ENCODE measurements at places on chromosomes 7 and 10.

DNA sequence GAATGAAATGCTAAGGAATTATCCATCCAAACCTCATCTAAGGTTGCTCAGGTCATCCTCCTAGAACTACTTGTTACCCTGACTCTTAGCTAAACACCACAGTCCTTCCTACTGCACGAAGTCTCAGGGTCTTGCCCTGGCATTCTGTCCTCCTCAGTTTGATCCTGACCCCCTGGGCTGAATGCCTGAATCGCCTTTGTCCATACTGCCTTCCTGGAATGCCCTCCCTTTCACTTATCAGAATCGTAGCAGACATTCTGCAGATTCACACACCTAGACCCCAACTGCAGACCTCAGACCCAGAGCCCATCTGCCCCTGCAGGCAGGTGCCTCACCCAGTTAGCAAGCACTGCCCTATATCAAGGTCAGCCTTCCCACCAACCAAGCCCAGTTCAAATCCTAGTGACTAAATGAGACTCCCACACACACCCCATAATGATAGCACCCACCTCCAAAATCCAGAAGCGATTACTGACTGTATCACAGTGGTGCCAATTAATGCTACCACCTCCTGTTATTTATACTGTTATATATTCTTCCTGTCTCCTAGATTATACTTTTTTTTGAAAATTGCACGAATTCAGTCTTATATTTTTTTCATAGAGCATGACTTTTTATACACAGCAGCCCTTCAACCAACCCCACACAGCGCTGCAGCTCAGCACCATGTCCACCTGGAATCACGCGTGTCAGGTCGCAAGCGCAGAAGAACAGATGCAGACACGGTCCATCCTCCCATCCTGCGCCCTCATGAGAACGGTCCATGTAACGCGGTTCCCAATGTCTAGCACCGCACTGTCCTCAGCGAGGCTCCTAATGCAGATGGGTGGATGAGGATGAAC, 3.7 kb downstream of the PARD3 start:
- no peak for DNase-seq

GRCh38 chr7:133871757-133872156, 255.4 kb upstream of the LRGUK start:
- no peak for DNase-seq

DNA sequence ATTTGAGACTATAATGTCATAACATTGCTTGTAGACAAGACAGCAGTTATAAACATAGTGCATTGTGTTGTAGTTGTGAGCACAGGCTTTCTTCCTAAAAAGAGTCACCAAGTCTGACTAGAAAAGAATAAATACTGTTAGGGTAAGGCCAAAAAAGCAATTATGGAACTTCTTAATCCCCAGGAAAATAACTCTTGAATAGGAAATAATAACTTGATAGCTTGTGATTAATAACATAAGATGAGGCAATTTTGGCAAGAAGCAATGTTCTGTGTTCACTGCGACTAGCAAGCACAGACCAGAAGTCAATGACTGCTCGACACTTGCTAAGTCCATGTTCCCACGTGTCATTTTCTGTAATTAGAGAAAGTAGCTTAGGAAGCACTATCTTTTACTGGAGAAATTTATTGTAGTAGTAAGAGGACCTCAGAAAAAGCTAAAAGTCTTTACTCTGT, 97.1 kb downstream of the AGMO start:
- no peak for DNase-seq

DNA sequence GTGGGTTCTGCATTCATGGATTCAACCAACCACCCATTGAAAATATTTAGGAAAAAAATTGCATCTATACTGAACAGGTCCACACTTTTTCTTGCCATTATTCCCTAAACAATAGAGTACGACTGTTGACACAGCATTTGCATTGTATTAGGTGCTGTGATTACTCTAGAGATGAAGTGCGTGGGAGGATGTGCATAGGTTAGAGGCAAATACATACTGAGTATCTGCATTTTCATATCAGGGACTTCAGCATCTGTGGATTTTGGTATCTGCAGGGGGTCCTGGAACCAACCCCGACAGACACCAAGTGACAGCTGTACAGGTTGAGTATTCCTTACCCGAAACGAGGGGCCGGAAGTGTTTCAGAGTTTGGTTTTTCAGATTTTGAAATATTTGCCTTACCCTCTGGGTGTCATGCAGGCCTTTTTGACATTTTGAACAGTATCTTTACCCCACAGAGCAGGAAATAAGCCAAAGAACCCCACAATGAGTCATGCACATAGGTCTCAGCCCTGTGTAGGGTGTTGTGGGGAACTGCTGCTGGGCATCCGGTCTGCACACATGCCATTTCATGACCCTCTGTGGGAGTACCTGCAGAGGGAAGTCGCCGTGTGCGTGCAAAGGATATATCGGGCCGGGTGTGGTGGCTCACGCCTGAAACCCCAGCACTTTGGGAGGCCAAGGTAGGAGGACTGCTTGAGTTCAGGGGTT, 14.5 kb downstream of the NUDT5 start:
- peak; percentile 30 for DNase-seq

GRCh38 chr10:59944339-59944935, 38.1 kb upstream of the CCDC6 start:
- DNase-seq, result no peak

GRCh38 chr7:98194672-98195457, 16.4 kb upstream of the BHLHA15 start:
- DNase-seq, result no peak

DNA sequence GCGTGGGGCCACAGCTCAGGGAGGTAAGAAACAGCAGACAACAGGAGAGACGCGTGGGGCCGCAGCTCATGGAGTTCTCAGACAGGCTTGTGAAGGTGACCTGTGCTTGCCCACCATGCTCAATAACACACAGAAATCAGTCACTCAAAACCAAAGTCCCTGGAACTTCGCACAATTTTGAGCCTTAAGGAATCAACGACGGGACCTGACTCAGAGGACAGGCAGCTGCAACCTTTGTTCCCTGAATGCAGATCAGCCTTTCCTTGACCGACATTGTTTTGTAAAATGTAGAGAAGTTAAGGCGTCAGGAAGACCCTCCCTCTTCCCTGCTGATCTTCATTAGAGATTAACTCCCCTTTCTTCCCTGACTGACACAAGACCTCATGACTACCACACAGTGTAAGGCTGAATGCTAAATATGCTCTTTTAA, 8.5 kb upstream of the KNDC1 start:
- no peak for DNase-seq

- no peak for DNase-seq
These were observed 91.1 kb downstream of the CXCL12 start for GRCh38 chr10:44293842-44294241.

- DNase-seq, result no peak
These were observed 156.3 kb upstream of the COBL start for GRCh38 chr7:51472873-51473272.

DNA sequence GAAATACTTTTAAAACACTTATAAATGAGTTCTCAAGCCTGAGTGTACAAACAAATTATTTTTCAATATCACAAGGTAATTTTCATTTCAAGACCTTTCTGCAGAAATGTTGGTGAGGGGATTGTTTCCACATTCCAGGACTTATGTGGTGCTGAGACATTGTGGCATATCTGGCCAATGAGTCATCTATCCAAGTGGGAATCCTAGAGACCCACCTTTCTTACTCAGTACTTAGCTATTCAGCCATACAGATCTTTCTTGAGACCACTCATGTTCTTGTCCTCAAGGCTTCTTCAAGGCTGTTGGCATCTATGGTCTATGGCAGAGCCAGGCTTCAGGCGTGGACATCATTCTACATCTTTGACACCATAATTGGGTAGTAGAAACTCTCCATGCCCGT, 225.4 kb downstream of the DKK1 start:
- no peak for DNase-seq

DNA sequence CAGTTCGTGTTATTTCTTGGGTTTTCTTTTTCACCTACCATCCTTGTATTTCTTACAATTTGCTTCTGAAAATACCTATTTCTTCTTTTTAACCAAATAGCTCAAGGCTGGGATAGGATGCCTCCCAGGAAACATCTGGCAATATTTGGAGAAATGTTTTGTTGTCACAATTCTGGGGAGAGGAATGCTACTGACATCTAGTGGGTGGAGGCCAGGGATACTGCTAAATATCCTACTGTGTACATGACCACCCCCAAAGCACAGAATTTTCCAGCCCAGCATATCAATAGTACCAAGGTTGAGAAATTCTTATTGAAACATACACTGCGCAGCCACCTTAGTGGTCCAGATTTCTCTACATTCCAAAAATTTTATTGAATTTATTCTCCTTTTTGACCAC, 55.5 kb downstream of the CNTNAP2 start:
- no peak for DNase-seq

DNA sequence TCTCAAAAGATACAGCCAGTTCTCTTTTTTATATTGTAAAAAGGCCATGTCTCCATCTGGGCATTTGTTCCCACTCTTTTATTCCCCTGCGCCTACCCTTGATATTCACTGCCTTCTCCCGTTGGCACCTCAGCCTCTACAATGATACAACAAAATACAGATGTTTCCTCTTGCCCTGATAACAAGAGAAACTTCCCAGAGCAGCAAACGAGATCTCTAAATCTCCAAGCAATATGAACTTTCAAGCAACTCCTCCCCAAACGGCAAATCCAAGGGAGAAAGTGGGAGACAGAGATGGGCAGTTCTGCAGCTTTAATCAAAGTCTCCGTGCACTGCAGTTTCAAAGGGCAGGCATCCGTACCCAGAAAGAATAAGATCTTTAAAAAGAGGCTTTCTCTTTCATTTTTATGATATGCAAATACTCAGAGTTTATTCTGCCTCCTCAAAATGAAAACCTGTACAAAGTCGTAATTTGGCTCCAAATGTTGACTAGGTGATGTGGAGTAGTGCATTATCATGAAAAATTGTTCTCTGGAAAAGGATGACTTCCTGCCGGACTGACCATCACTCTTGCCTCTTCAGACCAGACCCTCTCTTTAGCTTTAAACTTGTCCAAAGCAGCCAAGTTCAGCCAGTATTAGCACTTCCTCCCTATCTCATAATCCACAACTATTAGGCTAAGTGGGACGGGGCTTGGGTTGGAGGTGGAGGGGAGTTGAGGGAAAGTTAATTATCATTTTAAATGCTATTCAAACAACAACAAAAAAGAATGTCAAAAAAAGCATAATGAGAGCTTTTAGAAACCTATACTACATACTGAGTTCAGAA, 682 bp downstream of the HGF start:
- DNase-seq, result no peak

GRCh38 chr7:55307123-55307916, 57.8 kb upstream of the LANCL2 start:
- DNase-seq, result no peak

- no peak for DNase-seq
These were observed 33.0 kb downstream of the BRI3 start for GRCh38 chr7:98314469-98314868.

GRCh38 chr7:99403764-99404163, 4.6 kb downstream of the PDAP1 start:
- no peak for DNase-seq

DNA sequence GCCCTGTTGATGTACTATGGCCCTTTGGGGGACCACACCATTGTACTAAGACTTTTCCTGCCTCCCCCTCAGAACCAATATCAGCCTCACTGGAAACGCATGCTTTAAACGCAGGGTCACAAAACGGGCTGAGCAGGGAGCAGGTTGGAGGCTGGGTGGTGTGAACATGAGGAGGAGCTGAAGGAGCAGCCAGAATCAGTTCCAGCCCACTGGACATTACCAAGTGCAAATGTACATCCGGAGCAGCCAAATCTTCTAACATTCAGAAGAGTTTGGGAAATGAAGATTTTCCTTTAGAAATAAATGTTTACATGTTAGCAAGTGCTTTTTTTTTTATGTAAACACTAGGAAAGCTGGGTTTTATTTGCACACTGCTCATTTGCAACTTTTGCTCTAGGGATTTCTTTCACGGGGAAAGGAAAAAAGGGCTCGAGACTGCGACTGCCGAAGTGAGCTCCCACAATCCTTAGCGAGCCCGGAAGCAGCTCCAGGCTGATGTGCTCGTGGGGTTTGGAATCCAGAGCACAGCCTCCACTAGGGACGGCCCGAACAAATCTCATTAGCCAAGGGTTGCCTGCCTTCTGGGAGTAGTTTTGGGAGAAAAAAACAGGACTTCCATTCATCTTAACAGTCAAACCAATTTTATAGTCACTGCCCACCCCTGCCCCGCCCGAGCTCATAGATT, 108.0 kb upstream of the YAE1 start:
- DNase-seq, result no peak

GRCh38 chr7:24896031-24896501, 83.9 kb downstream of the OSBPL3 start:
- no peak for DNase-seq

- DNase-seq, result no peak
These were observed 8.2 kb upstream of the NKX6-2 start for GRCh38 chr10:132793871-132794849.

- DNase-seq, result no peak
These were observed 23.3 kb upstream of the GPR22 start for GRCh38 chr7:107446531-107446930.

- no peak for DNase-seq
These were observed 82.6 kb upstream of the PCGF5 start for GRCh38 chr10:91137822-91138221.

- DNase-seq, result no peak
These were observed 72.6 kb downstream of the FAM53B start for GRCh38 chr10:124671486-124672075.

DNA sequence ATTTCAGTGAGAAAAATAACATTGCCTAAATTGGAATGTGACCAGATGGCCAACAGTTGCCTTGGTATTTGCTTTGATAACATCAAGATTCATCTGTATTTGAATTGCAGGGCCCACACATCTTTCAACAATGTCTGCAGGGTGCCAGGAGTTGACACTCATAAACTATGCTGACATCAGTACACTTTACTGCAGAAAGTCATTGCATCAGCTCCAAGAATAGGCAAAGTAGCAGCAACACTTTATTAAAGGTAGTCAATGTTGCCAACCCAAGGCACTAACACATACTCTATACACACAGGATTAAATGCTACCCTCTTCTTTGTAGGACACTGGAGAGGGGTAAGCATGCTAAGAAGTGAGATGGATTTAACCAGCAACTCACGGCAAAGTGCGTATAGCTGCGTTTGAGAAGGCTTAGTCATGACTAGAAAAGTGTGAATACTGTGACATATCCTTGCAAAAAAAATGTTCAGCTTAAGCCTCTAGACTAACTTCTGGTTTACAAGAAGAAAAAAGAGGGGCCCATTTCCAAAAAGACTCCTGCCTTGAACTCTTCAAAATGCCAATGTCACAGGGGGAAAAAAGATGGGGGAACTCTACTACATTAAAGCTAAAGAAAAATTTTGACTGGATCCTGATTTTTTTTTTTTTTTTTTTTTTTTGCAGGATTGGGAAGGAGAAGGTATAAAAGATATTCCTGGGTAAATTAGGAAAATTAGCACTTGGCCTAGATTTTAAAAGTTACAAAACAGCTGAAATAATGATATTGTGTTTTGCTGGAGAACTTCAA, 2.2 kb downstream of the BBIP1 start:
- DNase-seq, result no peak

DNA sequence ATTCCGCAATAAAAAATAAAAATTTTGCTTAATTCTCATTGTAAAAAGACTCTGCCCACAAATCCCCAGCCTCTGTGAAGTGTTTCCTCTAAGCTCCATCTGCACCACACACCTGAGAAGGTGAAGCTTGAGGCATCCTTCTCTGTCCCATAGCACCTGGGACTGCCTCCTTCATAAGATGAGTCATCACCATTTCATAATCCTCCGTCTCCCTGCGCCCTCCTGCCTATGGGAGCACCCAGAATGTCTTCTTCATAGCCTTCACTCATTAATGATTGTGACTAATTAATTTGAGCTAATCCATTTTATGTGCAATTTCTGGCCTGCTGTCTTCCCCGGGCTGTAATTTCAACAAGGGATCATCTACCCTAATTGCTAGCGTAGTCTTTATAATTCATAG, 90.3 kb downstream of the WDR11 start:
- DNase-seq, result no peak

Measured in stimulated activated CD4-positive, alpha-beta T cell treated with anti-CD3 and anti-CD28 coated beads, TNF-alpha, amount 100 ng/mL, for 1 hour (primary cell).